ENCODE measurements at places on chromosomes 5 and 9. TPM values are rescaled to one million over a fixed set of nuclear protein-coding genes. Genes with fewer than 3 reads are reported as not detected.

The HTR4 gene
- total RNA-seq = not detected

The TMC1 gene
- total RNA-seq = under 0.01 TPM

The SMIM33 gene
- total RNA-seq = not detected

The QSOX2 gene
- 4.3 TPM for total RNA-seq

The KIAA0825 gene
- 2.7 TPM for total RNA-seq

The SMAD5 gene
- total RNA-seq = 39.0 TPM

The FAM221B gene
- total RNA-seq = not detected
